ENCODE measurements at places on chromosomes 11 and 22. TPM values are rescaled to one million over a fixed set of nuclear protein-coding genes. Genes with fewer than 3 reads are reported as not detected.

Gene TMEM86A
- 7.6 TPM for total RNA-seq

Gene ACTN3
- total RNA-seq = not detected

Gene CEND1
- total RNA-seq = 0.27 TPM

Gene DGAT2
- not detected for total RNA-seq

Gene CASP1
- 1.1 TPM for total RNA-seq

Gene GLYATL1
- total RNA-seq = not detected

Gene FOLR2
- total RNA-seq = not detected

Gene LPXN
- total RNA-seq = 6.2 TPM

Gene CCDC89
- total RNA-seq = not detected
